Smooth muscle cell of the pulmonary artery (primary cell): ENCODE measurements at places on chromosomes 3 and 15. TPM values are rescaled to one million over a fixed set of nuclear protein-coding genes. Genes with fewer than 3 reads are reported as not detected.

IL5RA gene
- total RNA-seq, result not detected in 2 replicates

SRGAP3 gene
- total RNA-seq, result 2.8 and 7.6 TPM in 2 replicates

FMN1 gene
- total RNA-seq, result 1.0 and 2.5 TPM in 2 replicates

ASB14 gene
- total RNA-seq, result not detected in 2 replicates

TXNRD3 gene
- 6.9 and 8.9 TPM in 2 replicates for total RNA-seq

OTOL1 gene
- not detected in 2 replicates for total RNA-seq

CLDN16 gene
- under 0.01 and 0.30 TPM in 2 replicates for total RNA-seq

COL6A5 gene
- total RNA-seq, result not detected in 2 replicates

SCG5 gene
- total RNA-seq, result 15.9 and 29.6 TPM in 2 replicates

INO80 gene
- total RNA-seq, result 24.1 and 33.2 TPM in 2 replicates

CCDC71 gene
- 14.1 and 18.4 TPM in 2 replicates for total RNA-seq

SYNPR gene
- not detected in 2 replicates for total RNA-seq

BCL6 gene
- total RNA-seq, result 20.8 and 24.2 TPM in 2 replicates

ACKR2 gene
- total RNA-seq, result 0.20 and 0.40 TPM in 2 replicates

MORC1 gene
- total RNA-seq, result not detected in 2 replicates

LSMEM2 gene
- not detected in 2 replicates for total RNA-seq

THSD4 gene
- 56.2 and 120 TPM in 2 replicates for total RNA-seq

GREM1 gene
- total RNA-seq, result 166 and 792 TPM in 2 replicates

DLL4 gene
- total RNA-seq, result 0.07 and 0.10 TPM in 2 replicates

NPAP1 gene
- not detected in 2 replicates for total RNA-seq

GOLGA6B gene
- total RNA-seq, result not detected in 2 replicates

LINGO1 gene
- 0.13 and 0.33 TPM in 2 replicates for total RNA-seq

LAMB2 gene
- total RNA-seq, result 2,135 and 2,279 TPM in 2 replicates

NTRK3 gene
- total RNA-seq, result 1.4 and 1.5 TPM in 2 replicates

RBM6 gene
- 40.1 and 40.9 TPM in 2 replicates for total RNA-seq

TM6SF1 gene
- 0.33 and 0.83 TPM in 2 replicates for total RNA-seq

CYP11A1 gene
- total RNA-seq, result 0.26 and 0.50 TPM in 2 replicates

TRIM42 gene
- total RNA-seq, result not detected in 2 replicates
